ENCODE measurements at places on chromosomes 12 and 14. TPM values are rescaled to one million over a fixed set of nuclear protein-coding genes. Genes with fewer than 3 reads are reported as not detected.

The ADAM20 gene
- 0.18 TPM for total RNA-seq

The TAS2R43 gene
- total RNA-seq, result 1.1 TPM

The TTC6 gene
- not detected for total RNA-seq

The KLRF1 gene
- total RNA-seq, result not detected

The MAP1LC3B2 gene
- 1.7 TPM for total RNA-seq

The DACT1 gene
- 0.58 TPM for total RNA-seq

The SYNDIG1L gene
- total RNA-seq, result not detected

The TSPAN8 gene
- not detected for total RNA-seq

The KLRC1 gene
- total RNA-seq, result 5.0 TPM

The SLC25A47 gene
- not detected for total RNA-seq

The TMEM19 gene
- 23.9 TPM for total RNA-seq

The PLXNC1 gene
- total RNA-seq, result 43.8 TPM

The CLEC6A gene
- total RNA-seq, result not detected

The NRL gene
- 2.8 TPM for total RNA-seq

The MANSC4 gene
- total RNA-seq, result not detected

The NELL2 gene
- 47.4 TPM for total RNA-seq

The TCL1B gene
- total RNA-seq, result not detected

The LRRC10 gene
- not detected for total RNA-seq
